GM23248 (cell line): ENCODE measurements at places on chromosomes 5 and 9.
A peak's percentile ranks its signal among the peaks of the same experiment; 100 is the strongest.

DNA sequence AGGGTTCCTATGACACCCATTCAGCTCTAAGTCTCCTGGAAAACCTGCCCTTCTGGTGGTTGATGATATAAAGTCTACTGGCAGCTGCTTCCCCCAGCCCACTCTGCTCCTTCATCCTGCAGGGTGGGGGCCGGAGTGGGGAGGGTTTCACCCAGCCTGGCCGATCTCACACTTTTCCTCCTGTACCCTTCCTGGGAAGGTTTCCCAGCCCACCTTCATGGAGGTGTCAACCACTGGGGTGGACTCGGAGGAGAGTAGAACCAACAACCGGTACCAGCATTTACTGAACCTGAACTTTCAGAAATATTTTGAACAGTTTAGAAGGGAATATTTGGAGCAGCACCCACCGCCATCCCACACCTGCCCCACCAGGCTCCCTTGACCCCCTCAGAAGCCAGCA lies 30.4 kb downstream of the ROR2 start:
- no peak for DNase-seq

DNA sequence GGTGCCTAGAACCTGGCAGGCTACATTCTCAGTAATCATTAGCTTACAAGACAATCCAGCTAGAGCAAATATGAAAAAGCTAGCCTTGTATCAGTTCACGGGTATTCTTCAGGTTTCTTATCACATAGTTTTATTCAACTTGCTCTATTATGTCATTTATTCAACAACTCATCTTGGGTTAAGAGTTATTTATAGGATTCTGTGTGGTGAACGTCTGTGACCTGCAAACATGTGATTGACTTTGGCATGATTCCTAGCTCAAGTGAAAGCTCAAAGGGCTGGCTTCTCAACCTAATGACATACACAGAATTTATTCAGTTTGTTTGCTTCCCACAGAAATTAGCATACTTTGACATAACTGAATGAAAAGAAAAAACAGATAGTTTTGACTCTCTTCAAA lies 173.1 kb downstream of the PLPPR1 start:
- DNase-seq, result no peak

GRCh38 chr5:132557478-132558172 lies 848 bp downstream of the RAD50 start:
- peak; percentile 65 for DNase-seq

DNA sequence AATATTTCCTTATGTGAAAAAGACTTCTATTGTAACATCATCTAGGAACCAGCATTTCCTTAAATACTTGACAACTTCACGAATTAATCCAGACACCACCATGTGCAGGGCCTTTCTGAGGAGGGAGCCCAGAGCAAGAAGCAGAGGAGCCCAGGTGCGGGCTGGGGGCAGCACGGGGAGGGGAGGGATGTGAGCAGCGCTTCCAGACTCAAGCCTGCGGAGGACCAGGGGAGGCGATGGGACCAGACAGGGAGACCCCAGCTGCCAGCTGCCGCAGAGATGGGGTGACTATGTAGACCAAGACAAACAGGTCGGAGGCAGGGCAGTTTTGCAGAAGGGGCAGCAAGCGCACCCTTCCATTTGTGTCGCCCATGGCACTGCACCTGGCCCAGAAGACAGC lies 596.1 kb downstream of the IRX1 start:
- no peak for DNase-seq

DNA sequence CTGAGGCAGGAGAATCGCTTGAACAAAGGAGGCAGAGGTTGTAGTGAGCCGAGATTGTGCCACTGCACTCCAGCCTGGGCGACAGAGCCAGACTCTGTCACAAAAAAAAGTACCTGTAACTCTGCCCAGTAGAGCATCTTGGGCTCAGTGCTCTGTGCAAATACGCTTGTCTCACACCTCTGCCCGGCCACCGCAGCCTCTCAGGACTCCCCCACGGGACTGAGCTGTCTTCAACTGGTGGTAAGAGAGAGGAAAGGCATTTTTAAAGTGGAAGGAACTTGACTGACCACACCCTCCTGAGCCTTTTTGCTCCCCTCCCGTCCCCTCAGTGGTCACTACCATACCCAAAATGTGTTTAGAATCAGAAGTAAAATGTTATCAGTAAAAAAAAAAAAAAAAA lies 174.3 kb upstream of the PIK3R1 start:
- DNase-seq, result no peak

DNA sequence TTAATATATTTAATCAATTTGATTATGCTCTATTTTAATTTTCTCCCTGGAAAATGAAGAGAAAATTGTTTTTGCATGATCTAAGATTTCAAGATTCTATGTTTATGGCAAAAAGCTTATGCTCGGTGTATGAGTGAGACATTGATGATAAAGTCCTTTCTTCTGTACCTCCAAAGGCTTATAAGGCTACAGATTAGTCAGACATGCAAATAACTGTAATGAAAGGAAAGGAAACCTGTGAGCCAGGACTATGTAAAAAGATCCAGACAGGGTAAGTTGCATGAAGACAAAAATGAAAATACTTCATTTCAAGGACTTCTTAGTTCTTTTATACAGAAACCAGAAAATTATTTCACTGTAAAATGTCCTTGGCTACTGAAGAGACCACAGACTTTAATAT lies 52.2 kb upstream of the EDIL3 start:
- peak; percentile 23 for DNase-seq

- no peak for DNase-seq
Measured at GRCh38 chr5:119059740-119060255, 11.1 kb upstream of the DMXL1 start.

DNA sequence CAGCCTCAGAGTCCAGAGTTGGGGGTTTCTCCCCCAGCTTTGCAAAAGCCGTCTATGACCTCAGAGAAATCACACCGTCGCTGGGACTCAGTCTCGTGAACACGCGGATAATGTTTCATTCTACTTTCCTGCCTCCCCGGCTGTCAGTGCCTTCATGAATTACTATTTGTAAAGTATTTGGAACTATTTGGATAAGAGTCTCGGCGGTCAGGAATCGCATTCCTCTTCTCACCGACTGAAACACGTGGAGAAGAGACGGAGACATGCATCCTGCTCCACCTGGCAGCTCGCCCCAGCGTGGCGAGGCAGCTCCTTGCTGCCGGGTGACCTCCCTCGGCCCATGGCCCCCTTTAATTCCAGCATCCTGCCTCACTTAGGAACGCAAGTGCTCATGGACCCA lies 23.9 kb downstream of the IRX2 start:
- DNase-seq, result no peak

DNA sequence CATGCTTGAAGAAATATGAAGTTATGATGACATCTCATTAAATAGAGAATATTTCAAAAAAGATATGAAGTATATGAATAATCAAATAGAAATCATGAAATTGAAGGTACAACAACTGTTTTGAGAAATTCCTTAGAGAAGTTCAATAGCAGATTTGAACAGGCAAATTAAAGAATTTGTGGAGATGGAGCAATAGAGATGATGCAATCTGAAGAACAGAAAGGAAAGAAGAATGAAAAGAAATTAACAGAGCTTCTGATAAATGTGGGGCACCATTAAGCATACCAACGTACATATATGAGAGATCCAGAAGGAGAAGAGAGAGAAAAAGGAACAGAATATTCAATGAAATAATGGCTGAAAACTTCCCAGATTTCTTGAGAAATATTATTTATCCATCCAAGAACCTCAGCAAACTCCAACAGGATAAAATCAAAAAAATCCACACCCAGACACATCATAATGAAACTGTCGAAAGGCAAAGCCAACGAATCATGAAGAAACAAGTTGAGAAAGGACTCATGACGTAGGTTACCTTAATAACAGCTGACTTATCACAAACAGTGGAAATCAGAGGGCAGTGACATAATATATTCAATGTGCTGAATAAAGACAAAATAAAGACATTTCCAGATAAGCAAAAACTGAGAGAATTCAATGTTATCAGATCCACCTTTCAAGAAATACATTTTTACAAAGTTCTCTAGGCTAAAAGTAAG lies 297.2 kb upstream of the TARS1 start:
- no peak for DNase-seq

DNA sequence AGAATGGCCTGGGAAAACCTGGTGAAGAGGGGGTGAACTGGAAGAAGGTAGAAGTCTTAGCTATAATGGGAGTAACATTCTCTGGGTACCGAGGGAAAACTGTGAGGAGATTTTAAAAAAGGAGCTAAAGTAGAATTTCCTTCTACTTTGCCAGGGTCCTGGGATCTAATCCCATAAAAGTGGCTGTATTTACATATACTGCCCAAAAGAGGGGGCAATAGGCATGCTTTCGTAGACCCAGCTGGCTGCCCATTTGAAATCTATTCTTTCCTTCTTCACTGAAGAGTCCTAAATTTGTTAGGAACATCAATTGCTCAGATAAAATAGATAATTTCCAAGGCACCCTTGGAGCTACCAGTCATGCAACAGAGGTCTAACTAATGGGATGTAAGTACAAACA lies 159.2 kb downstream of the CDC42SE2 start:
- DNase-seq, result peak; percentile 60

- no peak for DNase-seq
Measured at GRCh38 chr5:135567661-135568060, 11.1 kb downstream of the CXCL14 start.

DNA sequence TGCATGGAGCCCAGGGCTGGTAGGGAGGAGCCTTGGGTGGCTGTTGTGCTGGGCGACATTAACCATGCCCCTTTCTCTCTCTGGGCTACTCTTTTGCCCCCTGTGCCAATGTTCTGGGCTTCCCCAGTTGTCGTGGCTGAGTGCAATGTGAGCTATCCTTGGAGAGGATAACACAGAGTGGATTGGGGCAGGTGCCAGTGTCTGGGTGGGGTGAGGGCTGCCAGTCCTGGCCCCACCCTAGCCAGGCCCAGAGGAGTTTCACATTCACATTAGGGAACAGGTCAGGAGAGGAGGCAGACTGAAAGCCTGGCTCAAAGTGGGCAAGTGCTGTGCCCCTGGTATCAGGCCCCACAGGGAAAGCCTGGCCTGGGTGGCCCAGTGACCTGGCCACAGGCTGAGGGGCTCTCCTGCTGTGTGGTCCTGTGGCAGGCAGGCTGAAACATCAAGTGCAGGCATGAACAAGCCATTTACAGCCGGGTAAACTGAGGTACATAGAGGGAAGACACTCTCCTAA lies 7.5 kb upstream of the NDST1 start:
- DNase-seq, result no peak

GRCh38 chr5:159038907-159039306 lies 60.8 kb downstream of the EBF1 start:
- DNase-seq, result peak; percentile 95

DNA sequence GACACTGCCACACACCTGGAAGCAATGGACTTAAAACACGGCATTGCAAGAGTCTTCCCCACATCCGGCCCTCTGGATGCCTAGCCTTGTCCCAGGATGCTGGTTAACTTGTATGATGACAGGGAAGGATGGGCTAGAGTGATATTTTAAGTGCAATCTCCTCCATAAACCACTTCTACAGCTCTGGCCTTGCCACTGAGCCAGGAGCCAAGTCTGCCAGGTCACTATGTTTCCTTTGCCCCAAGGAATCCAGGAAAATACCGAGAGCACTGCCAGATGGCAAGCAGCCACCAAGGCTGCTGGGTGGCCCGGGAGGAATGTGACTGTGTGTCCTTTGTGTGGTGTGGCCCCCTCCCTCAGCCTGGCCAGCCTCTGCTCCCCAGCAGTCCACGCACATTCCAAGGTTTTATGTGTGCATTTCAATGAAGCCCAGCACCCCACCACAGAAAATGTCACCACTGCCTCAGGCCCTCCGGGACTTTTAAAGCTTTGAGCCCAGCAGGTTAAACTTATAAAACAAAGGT lies 106.0 kb downstream of the FRMD3 start:
- DNase-seq, result peak; percentile 46

DNA sequence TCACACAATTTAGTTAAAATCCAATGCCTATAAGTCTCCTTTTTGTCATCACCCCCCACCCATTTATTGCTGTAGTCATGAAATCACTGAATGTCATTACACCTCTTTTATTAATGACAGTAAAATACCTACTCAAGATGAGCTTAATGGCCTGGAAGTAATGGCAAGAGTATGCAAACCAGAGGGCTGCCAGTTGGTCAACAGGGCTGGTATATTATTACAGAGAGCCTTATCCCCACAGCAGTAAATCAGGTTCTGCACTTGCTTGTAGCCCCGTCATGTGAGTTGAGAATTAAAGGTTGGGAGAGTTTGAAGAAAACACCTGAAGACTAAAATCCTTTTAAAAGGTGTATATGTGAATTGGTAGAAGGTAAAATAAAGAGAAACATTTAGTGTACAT lies 372.4 kb downstream of the MAT2B start:
- DNase-seq, result no peak

DNA sequence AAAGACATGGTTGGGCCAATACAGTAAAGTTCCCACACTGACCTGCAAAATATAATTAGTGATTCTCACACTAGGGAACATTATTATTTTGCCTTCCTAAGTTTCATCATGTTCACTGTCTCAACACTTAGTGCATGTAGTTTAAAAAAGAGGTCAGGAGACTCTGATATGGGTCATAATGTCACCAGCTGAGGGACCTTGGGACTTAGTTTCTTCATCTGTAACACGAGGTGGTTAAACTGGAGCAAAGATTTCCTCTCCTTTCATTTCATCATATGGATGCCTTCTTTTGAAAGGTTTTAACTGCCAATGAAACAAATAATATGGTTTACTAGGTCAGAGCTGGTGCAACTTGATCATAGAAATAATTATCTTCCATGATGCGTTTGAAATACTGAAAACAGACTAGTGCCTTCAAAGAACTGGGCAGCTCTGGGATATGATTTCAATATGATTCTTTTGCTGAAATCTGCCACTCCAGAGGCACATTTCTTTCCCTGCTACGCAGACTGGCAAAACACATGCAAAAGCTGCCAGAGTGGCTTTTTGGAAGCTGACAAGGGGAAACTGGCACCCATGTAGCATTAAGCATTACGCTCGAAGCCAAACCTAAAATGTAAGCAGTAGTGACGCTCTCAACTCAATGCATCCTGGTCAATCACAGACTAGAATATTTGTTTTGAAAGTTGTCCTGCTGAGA lies 20.8 kb downstream of the RETREG1 start:
- DNase-seq, result no peak

GRCh38 chr9:10026443-10026984 lies 586.3 kb downstream of the PTPRD start:
- no peak for DNase-seq

GRCh38 chr5:13821366-13821765 lies 123.1 kb downstream of the DNAH5 start:
- DNase-seq, result no peak

GRCh38 chr5:85488295-85488694 lies 1103.6 kb upstream of the EDIL3 start:
- no peak for DNase-seq

GRCh38 chr9:33320568-33321261 lies 30.4 kb downstream of the NFX1 start:
- peak; percentile 94 for DNase-seq
